ENCODE measurements at places on chromosomes 3 and 15.

DNA sequence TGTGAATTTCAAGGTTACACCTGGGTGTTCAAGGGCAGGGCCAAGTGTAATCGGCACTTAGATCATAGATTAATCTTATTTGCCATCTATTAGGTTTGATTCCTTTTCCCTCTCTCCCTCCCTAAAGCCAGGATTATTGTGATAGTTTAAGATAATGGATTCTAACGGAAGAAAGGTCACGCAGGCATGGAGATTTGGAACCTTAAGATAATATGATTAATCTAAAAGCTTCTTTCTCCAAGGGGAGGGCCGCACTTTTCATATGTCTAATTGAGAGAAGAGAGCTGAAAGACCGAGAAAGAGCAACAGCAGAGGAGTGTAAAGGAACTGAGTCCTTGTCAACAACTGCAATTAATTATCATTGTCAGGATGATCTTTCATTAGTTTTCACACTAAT lies 858.8 kb upstream of the NR2F2 start:
- no peak for DNase-seq

DNA sequence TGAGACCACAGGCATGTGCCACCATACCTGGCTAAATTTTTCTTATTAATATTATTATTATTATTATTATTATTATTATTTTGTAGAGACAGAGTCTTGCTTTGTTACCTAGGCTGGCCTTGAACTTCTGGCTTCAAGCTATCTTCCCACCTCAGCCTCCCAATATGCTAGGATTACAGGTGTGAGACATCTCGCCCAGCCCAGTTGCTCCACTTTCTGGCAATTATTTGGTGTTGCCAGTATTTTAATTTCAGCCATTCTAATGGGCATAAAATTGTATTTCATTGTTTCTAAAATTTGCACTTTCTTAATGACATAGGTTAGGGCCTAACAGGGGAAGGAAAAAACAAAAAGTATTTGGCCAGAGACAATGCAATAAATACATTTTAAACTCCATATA lies 1217.6 kb upstream of the ALCAM start:
- DNase-seq = no peak

DNA sequence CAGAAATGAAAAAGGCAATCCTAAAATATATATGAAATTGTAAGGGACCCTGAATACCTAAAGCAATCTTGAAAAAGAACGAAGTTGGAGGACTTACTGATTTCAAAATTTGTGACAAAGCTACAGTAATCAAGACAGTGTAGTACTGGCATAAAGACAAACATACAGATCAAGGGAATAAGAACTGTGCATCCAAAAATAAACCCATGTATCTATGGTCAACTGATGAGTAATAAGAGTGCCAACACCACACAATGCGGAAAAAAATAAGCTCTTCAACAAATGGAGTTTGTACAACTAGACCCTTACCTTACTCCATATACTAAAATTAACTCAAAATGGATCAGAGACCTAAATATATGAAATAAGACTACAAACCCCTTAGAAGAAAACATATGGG lies 29.6 kb downstream of the GSK3B start:
- no peak for DNase-seq

- no peak for DNase-seq
Measured at GRCh38 chr15:40337597-40337996, 3.1 kb downstream of the CCDC9B start.

DNA sequence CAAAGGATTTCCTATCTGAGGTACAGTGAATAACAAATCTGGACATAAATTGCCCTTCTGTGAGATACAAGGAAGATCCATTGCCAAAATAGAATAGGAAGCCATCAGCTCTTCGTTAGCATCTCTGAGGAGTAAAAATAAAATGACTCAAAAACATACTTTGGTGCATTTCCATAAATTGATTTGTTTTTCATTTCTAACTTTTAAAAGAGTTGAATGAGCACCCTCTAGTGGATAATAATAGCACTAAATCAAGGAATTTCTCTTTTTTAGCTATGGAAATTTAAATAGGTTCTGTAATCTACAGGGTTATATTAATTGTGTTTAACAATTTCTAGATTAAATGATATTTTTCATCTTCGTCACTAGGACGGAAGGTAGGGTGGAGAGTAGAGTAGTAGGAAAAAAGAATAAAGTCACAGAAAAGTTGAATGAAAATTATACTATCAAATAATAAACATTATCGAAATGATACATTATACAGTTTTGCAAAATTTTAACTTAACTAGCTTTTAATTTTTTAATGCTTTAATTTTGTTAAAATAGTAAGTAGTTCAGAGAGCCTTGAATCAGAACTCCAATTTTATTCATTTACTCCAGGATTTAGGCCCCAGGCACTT lies 6.4 kb downstream of the NSUN3 start:
- no peak for DNase-seq

GRCh38 chr3:4546346-4547178 lies 53.4 kb downstream of the ITPR1 start:
- DNase-seq = no peak

GRCh38 chr3:62678841-62679240 lies 196.4 kb downstream of the CADPS start:
- no peak for DNase-seq

GRCh38 chr3:51392355-51393133 lies 1.5 kb downstream of the RBM15B start:
- no peak for DNase-seq
